ENCODE measurements at places on chromosomes 4 and X.
A peak's percentile ranks its signal among the peaks of the same experiment; 100 is the strongest.

- no peak for DNase-seq
Measured at GRCh38 chrX:40153345-40154249, 55.8 kb upstream of the BCOR start.

DNA sequence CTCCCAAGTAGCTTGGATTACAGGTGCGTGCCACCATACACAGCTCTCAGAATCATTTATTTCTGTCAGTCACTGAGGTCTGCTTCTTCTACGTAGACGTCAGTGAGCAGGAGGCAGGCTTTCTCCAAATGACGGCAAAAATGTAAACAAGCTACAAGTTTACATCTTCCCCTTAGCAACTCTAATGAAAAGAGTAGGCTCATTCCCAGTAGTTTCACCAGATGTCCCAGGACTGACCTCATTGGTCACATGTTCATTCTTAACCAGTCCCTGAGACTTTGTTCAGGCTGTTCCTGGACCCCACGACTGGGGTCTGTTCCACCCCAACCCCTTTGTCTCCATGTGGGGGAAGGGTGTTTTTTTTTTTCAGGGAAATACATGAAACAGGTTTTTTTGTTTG, 67.1 kb downstream of the TENM3 start:
- DNase-seq, result no peak

GRCh38 chr4:125322366-125322730, 7.6 kb downstream of the FAT4 start:
- no peak for DNase-seq

DNA sequence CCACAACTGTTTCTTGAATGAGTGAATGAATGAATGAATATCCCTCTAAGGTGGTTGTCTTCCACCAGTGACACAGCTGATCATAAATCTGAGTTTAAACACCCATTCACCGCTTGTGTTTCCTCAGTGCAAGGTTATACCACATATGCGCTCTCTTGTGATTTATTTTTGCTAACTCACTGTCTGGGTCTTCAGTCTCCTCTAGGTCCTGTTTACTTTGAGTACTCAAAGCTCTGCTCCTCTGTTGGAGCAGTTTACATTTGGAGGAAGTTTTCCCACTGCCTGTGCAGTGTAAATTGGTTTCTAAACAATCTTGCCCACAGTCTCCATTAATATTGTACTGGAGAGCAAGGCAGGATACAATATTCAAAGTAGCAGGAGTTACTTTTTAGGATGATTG, 212.6 kb upstream of the JADE1 start:
- no peak for DNase-seq

DNA sequence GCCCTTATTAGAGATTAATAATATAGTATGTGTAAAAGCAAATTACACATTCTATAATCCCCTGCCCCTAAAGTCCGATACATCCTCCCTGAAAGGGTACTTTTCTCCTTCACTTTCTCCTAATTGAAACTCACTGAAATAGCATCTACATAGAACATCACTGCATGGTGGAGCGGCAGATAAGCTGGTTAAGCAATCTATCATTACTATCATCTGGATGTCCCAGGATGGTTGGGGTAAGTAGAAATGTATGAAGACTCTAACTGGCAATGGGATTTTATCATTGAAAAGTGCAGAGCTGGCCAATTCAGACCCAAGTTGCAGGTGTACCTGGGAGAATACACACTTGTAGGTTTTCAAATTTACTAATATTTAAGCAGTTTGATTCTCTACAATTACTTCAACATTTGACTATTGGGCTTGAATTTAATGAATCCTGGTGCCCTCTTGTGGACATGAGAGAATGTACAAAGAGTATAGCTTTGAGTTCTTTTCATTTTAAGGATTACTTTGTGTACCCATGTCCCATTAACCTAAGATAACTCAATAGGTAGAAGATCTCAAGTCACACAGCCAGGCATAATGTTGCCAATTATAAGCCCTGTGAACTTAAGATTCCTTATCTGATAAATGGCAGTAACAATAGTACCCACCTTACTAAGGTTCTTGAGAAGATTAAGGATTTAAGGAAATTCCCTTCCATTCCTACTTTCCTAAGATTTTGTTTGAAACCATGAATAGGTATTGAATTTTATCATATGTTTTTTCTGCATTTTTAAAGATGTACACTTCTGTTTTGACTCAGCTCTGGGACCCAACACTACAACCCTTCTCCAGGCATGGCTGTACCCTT, 69.8 kb downstream of the SHROOM3 start:
- peak; percentile 40 for DNase-seq

GRCh38 chr4:122914292-122914904, 8.0 kb downstream of the NUDT6 start:
- DNase-seq, result peak; percentile 17

DNA sequence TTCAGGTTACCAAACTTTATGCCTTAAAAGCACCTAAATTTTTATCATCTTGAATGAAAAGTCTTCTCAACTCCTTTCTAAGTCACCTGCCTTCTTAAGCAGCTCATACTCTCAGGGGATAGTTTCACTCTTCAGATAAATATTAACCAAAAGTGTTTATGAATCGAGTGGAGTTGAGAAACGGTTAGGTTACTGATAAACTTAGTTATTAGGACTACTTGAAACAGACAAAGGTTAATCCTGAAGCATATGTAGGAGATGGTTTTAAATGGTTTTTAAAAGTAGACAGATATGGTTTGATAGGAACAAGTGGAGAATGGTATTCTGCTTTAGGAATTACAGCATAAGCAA, 32.8 kb downstream of the CLDN22 start:
- DNase-seq, result no peak

- no peak for DNase-seq
Measured at GRCh38 chrX:130415201-130415600, 13.4 kb downstream of the RBMX2 start.

GRCh38 chrX:75335127-75335458, 61.2 kb downstream of the UPRT start:
- DNase-seq, result no peak

- no peak for DNase-seq
Measured at GRCh38 chrX:38940547-38940946, 139.3 kb downstream of the MID1IP1 start.

DNA sequence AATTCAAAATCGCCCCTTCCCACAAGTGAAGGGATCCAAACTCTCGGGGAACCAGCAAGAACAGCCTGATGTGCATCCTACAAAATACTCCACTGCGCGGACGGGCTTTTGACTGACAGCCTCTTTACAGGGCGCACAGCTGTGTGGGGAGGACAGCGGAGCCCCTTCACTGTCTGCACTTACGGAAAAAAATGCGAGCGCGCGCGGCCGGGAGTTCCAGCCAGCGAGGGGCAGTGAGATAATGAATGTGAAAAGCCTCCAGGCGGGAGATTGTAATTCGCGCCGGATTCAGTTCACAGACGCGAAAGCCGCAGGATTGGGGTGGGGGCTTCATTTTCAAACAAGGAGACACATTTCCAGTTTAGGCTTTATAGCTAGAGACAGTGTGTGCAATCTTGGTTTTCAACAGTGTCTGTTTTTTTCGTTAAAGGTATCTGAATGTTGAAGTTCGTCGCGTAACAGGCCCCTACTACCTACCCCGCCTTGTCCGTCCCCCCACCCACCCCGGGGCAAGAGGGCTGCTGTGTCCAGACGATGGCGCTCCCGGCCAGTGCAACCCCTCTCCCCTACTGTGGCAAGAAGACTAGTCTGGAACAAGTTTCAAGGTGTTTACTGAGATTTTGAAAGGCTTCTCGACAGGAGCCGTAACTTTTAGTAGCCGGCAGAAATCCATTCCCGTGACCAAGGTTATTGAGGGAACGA, 1.7 kb upstream of the GPR50 start:
- no peak for DNase-seq
